ENCODE measurements at places on chromosomes 4 and X.

DNA sequence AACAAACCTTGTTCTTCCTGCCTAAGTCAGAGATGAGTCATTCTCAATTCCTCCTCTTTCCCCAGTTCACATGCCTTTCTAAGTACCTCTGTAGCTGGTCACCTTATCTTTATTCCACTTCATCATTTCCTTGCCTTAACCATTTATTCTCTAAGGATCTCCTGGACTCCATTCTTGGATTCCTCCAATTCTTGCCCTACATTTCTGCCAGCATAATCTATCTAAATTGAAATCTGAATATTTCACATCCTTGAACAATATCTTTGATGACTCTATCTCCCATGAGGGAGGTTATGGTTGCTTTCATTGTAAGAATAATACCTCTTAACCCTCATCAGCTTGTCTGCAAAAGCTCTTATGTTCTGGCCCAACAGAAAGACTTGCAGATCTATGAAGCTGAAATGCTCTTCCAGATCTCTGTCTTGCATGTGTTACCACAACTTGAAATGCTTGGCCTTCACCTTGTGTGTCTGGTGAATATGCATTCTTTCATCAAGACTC lies 28.6 kb upstream of the PDE5A start:
- peak; percentile 21 for DNase-seq

GRCh38 chrX:41604177-41604576 lies 84.6 kb upstream of the GPR34 start:
- no peak for DNase-seq

DNA sequence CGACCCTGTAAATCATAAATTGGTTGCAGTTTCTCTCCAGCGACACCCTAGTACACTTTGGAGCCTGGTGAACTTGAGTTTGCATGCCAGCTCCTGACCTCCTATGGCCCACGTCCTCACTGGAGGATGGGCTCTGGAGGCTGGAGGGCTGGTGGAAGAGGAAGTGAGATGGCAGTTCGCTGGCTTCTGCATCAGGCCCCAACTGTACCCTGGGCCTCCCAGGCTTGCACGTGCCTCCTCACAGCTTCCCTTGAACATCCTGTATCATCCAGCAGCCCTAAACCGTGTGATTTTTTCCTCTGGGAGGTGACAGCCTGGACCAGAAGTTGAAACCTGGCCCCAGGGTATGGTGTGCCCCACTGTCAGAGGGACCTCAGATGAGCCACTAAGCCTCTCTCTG lies 78.5 kb downstream of the HTRA3 start:
- no peak for DNase-seq

DNA sequence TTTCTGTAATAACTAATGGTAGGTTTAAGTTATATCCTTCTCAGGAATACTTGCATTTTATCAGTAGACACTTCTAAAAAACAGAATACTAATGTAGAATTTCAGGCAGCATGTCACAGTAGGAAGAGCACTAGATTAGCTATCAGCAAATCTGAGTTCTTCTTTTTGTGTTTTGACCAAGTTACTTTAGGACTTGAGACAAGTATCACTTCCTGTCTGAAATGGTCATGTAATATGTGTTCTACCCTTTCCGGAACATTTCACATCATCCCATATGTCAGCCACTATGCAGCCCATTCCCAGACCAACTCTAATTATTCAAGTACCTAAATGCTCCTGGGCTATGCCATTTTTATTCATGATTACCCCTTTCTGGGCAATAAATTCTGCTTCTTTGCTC lies 401.8 kb upstream of the RPS6KA3 start:
- no peak for DNase-seq

GRCh38 chrX:42119076-42119475 lies 195.7 kb upstream of the CASK start:
- peak; percentile 18 for DNase-seq

DNA sequence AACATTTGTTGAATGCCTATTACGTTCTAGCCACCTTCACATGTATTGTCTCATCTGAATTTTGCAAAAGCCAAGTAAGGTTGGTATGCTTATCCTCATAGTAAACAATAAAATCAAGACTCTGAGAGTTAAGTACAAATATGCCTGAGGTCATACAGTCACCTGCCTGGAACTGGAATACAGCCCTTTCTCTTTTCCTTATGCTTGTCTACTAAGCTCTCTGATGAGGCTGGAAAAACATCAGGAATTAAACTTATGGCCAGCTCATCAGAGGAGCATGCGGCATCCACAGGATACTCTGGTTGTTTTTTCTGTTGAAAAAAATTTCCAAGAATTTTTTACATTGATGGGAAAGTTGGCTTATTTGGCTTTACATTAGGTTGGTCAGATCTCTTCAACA lies 35.5 kb downstream of the NCAPG start:
- DNase-seq, result peak; percentile 58

DNA sequence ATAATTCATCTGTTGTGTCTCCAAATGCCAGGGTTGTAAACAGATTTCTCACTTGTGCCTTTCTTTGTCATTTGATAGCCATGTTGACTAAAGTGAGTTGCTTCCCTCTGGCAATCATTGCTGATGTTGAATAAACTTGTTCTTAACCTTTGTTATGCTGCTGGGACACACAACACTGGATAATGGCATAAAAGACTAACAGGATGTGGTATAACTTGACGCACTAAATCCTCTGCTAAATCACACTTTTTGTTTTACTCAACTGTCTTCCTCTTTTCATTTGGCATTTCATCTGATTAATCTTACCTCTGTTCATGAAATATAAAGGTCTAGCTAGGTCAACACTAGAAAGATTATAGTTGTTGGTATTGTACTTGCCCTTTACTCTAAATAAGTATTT lies 17.6 kb upstream of the CXCL5 start:
- DNase-seq, result no peak

DNA sequence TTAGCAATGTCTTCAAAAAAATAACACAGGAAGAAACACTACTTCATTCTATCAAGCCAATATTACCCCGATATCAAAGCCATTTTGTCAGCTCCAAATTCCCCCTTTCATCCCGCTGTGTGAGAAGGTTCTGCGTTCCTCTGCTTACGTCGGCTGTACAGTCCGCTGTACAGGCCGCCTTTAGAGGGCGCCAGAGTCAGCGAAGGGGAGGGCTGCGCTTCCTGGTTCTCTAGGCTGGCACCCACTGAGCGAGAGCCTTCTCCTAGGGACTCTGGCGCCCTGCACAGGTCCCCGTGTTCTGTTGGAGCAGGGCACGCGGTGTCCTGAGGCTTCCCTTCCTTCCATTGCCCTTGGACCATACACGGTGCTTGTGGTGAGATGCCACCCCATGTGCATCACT lies 25.3 kb upstream of the CT45A1 start:
- peak; percentile 0 for DNase-seq

DNA sequence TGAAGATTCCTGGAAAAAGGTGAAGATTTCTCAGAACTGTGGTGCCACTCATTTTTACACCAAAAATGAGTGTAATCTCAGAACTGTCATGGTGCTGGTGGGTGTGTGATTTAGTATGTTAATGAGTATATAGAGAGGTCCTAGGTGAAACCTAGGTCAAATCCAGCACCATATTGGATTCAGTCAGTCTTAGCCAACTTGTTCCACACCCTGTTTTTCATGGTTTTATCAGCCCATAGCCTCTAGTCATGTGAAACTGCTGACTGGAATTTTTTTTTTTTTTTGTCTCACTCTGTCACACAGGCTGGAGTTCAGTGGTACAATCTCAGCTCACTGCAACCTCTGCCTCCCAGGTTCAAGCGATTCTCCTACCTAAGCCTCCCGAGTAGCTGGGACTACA lies 58.0 kb downstream of the LAS1L start:
- DNase-seq, result no peak

Data from EL (cell line).